ENCODE measurements at places on chromosomes 12 and 14. TPM values are rescaled to one million over a fixed set of nuclear protein-coding genes. Genes with fewer than 3 reads are reported as not detected.

RDH12 gene
- total RNA-seq: not detected

PLCZ1 gene
- total RNA-seq: not detected

DNA sequence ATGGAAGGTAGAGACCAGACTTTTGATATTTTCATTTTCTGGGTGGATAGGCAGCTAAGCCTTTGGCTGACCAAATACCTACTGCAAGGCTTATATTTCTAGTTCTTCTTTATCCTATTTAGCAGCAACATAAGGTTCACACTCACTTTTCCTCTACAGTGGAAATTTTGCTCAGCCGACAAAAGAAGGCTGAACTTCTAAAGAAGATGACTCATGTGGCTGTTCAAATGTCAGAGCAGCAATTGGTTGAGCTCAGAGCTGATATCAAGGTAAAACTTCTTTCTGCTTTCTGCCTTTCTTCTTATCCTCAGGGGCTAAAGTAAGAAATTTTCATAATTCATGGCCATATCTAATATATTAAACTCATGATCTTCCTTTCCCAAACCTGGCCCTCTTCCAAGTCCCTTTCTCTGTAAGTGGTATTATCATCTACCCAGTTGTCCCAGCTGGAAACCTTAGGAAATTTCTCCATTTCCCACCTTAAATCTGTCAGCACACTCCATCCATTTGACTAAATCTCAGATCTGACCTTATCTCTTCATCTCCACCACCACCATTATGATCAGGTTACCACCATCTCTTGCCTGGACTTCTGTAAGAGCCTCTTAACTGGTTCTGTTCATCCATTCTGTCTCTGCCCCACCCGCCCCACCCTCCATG is 19.8 kb upstream of the KCNH3 start:
- peak; percentile 39 for DNase-seq

GRCh38 chr12:79883216-79883615 is 51.7 kb downstream of the PPP1R12A start:
- DNase-seq: peak; percentile 19

- no peak for DNase-seq
These were observed 63.7 kb downstream of the DIP2B start for GRCh38 chr12:50568338-50569091.

Measured in Daoy (cell line).